ENCODE measurements at places on chromosomes 6 and 20.

DNA sequence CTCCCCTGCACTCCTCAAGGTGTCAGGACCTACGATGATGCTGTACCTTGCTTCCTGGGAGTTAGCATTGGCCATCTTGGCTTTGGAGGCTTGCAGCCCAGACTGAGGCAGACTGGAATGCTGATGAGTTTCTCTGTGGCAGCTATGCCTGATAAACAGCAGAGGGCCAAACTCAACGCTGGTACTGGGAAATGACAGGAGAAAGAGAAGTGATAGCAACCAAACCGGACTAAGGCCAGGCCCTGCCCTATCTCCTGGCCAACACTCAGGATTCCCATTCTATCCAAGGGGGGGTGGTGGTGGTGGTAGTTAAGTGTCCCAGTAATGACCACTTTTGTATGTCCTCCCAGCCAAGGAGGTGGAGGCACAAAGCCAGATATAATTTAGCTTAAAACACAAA is 90.0 kb upstream of the DTNBP1 start:
- no peak for DNase-seq

DNA sequence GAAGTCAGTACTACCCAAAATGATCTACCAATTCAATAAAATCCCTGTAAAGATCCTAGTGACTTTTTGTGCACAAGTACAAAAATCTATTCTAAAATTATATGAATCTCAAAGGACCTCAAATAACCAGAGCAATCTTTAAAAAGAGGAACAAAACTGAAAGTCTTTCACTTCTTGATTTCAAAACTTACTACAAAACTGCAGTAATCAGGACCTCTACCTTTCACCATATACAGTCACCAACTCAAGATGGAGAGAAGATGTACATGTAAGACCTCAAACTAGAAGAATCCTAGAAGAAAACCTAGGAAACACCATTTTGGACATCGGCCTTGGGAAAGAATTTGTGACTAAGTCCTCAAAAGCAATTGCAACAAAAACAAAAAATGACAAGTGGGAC is 109.5 kb upstream of the CD93 start:
- no peak for DNase-seq

- DNase-seq = no peak
Measured at GRCh38 chr20:57891014-57891413, 181.2 kb upstream of the PMEPA1 start.

DNA sequence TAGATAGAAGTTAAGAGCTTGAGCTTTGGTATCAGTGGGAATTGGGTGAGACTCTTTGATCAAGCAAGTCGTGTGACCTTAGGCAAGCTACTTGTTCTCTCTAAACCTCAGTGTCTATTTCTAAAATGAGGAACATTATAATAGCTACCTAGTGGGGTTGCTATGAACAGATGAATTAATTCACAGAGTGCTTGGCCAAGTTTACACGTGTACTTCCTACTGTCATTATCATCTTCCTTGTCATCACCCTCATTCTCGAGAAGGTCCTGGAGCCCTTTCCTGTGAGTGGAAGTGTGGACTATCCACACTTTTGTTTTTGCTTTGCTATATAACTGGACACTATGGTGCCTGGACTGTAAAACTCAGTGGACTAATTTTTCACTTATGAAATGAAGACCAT is 64.0 kb downstream of the BCKDHB start:
- no peak for DNase-seq

GRCh38 chr6:157732007-157732406 is 91.0 kb upstream of the SNX9 start:
- DNase-seq = no peak

GRCh38 chr6:151408858-151409257 is 17.5 kb upstream of the ZBTB2 start:
- DNase-seq = no peak

- no peak for DNase-seq
Measured at GRCh38 chr20:63241272-63241671, 5.6 kb downstream of the BIRC7 start.

DNA sequence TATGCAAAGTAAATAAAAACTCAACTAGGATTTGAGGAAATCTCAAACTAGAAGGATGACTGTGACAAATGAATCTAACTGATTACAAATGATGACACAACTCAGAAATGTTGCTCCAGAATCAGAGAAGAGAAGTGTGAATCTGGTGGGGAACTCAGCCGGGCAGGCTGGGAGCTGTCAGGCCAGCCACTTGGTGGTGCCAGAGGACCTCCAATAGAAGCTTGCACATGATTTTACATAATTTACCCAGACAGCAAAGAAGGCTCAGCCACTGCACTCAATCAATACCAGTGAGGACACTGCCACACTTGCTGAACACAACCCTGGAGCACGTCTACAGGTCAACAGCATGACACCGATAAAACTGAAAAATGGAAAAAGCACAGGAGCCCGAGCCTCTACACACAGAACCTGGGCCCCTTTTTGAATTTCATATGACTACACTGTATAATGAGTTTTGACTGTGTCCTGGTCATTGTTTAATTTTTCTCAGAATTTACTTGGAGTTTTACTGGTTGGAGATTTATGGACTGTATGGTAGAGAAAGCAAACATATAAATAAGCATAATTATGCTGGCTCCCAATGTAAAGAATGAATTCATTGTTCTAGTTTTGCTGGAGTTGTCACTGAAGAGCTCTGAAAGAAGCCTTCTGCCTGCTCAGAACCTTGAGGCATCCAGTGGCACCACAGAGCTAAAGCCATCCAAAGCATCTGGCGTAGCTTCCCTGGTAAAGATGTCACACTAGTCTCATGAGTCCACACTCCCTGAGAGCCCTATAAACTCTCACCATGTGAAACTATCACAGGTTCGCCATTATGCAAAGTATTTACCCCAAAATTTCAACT is 296.5 kb downstream of the THBS2 start:
- DNase-seq = peak; percentile 21

DNA sequence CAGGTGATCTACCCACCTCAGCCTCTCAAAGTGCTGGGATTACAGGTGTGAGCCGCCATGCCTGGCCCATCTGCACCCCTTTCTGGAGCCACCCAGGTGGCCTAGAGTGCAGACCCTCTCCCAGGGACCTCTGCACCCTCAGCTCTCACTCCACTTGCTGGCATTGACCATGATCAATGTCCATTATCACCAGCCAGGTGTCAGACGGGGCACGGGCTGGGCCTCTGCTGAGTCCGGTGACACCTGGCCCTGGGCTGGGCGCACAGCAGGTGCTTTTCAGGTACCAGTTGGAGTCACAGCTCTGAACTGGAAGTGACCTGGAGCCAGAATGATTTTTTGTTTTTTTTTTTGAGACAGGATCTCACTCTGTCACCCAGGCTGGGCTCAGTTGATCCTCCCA is 91.8 kb upstream of the PMEPA1 start:
- no peak for DNase-seq

- no peak for DNase-seq
Measured at GRCh38 chr6:117601811-117602150, 530 bp downstream of the GOPC start.

- peak; percentile 62 for DNase-seq
Measured at GRCh38 chr20:13800728-13801134, 15.9 kb downstream of the NDUFAF5 start.

- DNase-seq = no peak
Measured at GRCh38 chr6:3726421-3726820, 25.1 kb downstream of the PXDC1 start.

- DNase-seq = no peak
Measured at GRCh38 chr20:19540392-19540791, 217.7 kb upstream of the RIN2 start.

GRCh38 chr6:69289689-69290495 is 506.9 kb downstream of the LMBRD1 start:
- peak; percentile 7 for DNase-seq

- no peak for DNase-seq
Measured at GRCh38 chr6:127792616-127793015, 108.2 kb downstream of the THEMIS start.

DNA sequence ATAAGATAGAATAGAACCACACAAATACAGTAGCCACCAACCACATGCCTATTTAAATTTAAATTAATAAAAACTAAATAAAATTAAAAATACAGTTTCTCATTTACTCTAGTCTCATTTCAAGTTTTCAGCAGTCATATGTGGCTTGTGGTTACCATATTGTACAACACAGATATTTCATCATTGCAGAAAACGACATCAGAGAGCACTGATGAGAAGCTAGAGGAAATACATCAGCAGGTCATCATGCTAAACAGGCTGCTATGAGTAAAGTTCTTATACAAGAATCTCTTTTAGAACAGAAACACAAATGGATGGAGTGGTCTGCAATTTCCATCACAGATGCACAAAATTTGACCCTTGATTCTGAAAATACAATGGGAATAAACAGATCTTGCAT is 36.6 kb downstream of the TBC1D32 start:
- DNase-seq = no peak

GRCh38 chr6:865846-866245 is 172.9 kb upstream of the EXOC2 start:
- no peak for DNase-seq

DNA sequence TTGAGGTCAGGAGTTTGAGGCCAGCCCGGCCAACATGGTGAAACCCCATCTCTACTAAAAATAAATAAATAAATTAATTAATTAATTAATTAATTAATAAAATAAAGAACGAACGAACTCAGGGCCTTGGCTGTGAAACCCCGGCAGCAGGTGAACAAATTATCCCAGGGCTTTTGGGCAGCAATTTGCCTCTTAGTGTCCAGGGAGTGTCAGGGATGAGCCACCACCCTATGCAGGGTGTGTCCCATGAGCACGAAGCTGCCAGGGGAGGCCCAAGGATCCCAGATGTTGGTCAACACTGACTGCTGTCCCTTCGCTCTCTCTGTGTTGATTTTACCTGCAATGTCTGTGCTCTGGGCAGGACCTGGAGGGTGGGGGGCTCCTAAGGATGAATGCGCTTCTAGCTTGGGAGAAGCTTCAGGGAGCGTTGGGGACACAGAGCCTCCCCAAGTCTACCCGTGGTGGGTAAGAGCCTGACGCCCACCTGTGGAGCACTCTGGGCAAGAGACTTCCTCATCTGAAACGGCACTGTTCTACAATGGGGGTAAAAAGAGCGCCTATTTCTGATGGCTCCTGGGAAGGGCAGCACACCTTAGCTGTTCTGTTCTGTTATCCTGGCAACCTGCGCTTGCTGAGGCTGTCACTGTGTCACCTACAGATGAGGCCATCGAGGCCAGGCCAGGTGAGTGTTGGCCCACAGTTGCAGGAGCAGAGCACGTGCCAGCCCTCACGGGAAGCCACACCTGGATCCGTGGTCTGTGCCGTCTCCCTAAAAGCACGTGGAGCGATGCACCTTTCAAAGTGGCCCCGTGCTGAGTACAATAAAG is 125.5 kb upstream of the CDH4 start:
- DNase-seq = no peak

DNA sequence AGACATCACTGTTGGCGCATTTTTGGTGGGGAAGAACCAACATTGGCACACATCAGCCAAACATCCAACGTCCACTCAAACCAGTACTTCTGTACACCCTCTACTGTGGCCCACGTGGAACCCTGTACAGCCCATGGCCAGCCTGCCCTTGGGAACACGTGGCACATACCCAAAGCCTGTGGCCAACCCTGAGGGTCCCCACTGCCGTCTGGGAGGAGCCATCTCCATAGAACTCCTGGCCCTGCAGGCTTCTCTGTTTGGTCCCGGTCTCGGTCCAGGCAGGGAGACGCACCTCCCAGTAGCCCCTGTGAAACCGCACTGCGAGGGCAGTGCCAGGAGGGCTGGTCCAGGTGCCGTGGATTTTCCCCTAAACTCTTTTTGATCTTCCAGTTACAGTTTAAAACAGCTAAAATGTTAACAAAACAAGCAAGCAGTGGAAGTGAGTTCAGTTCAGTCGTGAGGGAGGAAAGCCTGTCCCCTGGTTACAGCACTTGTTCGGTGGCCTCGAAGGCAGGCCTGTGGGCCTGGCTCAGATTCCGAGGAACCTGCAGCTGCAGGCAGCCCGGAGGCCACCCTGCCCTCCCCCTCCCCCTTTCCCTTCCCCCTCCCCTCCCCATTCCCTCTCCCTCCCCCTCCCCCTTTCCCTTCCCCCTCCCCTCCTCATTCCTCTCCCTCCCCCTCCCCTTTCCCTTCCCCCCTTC is 233.7 kb downstream of the DLL1 start:
- DNase-seq = no peak
